Stimulated activated naive CD8-positive, alpha-beta T cell treated with anti-CD3 and anti-CD28 coated beads, Interleukin-15, Interleukin-2, amounts not matched to agents 100 U/mL and 50 U/mL, for 24 hours (primary cell): ENCODE measurements at places on chromosomes 16 and 17.

- DNase-seq = no peak
Observed at GRCh38 chr17:45288825-45289224, 26.9 kb upstream of the SPATA32 start.

DNA sequence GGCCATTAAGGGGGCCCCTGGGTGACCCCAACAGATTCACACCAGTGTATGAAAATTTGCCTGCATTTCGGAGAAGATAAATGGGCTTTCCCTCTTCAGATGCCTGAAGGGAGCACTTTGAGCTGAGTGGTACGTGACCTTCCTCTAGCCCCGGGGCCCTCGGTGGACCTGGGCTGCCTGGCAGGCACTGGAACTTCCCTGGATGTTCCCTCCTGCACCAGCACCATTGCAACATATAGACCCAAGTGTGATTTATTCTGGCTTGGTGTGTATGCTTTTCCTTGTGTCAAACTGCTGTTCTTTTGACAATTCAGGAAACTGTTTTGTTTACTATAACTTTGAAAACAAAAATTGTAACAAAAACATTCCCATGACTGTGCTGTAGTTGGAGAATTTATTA lies 93.8 kb downstream of the TNFRSF13B start:
- no peak for DNase-seq

DNA sequence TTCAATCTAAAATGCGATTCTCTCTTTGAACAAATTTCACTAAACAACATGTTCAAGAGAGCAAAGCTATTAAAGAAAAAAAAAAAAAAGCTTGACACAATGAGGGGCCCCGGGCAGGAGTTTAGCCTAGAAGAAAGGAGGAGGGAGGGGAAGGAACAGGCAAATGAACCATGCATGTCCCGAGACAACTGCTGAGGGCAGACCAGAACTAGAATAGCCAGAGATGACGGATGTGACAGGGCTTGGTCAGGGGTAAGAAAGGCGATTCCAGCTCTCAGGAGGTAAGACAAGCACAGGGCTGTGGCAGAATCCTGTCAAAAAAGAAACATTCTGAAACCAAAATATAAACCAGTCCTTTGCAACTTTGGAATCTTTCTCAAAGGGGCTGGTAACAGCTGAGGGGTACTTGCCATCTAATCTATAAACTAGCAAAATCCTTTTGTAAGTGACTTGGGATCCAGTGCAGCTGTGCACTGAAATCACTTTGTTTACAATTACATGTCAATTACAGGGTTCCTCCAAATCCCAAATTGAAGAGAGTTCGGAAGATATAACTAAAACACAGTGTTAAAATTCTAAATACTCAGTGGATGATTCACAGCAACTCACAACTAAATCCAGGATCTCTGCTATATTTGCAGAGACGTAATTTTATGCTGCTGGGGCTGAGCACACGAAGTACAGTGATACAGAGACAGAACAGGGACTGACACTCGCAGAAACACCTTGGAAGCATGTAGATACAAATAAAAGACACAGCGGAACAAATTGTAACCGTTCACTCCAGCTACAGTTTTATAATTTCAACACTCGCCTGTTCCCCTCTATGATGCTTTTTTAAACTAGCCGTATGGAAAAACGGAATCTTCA lies 567.4 kb upstream of the ZFHX3 start:
- DNase-seq = no peak

DNA sequence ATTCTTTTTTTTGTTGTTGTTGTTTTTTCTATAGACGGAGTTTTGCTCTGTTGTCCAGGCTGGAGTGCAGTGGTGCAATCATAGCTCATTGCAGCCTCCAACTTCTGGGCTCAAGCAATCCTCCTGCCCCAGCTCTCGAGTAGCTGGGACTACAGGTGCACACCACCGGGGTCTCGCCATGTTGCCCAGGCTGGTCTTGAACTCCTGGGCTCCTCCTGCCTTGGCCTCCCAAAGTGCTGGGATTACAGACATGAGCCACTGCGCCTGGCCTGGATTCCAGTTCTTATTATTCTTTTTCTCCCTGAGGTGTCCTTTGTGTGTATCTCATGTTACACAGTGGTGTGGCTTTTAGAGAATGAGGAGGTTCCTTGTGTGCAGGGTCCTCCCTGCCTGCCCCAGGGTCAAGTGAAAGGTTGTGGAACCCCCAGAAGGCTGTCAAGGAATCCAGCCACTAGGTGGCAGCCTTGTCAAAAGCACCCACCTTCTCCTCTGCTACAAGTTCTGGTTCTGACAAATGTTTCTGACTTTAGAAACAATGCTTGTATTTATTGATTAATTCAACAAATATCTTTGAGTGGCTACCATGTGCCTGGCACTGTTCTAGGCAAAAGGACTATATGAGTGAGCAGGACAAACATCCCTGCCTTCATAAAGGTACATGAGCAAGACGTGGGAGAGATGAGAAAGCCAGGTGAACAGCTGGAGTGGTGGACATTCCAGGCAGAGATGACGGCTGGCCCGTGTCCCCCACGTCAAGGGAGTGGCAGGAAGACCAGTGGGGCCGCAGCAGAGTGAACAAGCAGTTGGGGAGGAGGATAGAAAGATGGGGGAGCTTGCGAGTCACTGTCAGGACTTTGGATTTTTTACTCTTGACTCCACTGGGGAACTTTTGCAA lies 112.4 kb downstream of the SPECC1 start:
- peak; percentile 69 for DNase-seq

GRCh38 chr16:19123535-19124178 lies 9.9 kb downstream of the ITPRIPL2 start:
- DNase-seq = no peak

GRCh38 chr17:850851-851763 lies 69.0 kb downstream of the MRM3 start:
- DNase-seq = no peak

DNA sequence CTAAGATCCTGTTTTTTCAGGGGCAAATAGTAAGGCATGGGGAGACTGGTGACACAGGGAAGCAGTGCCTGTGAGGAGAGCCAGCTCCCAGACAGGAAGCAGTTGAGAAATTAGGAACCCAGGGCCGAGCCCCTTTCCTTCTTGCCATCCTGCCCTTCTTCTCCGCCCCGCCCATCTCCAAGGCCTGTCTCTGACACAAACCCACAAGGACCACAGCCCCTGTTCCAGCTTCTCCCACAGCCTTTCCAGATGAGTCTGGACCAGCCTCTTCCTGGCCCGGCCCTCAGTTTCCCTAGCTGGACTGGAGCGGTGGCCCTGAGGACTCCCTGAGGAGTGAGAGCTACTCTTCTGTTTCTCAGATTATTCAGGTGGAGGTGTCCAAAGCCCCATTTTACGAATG lies 9.9 kb downstream of the CCDC102A start:
- no peak for DNase-seq

DNA sequence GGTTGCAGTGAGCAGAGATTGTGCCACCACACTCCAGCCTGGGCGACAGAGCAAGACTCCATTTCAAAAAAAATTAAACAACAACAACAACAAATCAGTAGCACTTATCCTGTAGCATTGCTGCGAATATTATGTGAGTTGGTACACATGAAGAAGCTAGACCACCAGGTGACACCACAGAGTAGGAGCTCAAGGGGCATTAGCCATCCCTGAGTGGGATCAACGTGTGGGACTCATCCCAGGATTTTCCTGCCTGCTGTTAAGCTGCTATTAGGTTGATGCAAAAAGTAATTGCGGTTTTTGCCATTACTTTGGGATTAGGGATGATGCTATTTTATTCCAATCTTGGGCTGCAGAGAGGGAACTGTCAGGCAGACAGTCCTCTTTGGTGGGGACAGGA lies 47.2 kb downstream of the OTOA start:
- DNase-seq = no peak

DNA sequence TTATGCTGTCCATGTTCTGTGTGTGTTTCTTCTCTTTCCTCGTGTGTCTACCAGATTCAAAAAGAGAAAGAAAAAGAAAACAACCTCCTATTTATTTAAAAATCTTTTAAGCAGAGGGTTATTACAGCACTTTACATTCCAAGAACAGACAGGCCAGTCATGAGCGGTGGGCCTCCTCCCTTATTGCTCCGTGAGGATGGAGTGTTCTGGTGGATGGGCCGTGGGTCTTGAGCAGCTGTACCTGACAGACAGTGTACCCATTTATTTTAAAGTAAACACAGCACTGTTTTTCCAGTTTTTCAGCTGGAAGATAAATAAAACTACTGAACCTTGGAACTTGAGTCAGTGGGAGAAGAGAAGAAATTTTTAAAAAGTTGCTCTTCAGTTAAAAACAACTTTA lies 52.4 kb downstream of the WWP2 start:
- no peak for DNase-seq

DNA sequence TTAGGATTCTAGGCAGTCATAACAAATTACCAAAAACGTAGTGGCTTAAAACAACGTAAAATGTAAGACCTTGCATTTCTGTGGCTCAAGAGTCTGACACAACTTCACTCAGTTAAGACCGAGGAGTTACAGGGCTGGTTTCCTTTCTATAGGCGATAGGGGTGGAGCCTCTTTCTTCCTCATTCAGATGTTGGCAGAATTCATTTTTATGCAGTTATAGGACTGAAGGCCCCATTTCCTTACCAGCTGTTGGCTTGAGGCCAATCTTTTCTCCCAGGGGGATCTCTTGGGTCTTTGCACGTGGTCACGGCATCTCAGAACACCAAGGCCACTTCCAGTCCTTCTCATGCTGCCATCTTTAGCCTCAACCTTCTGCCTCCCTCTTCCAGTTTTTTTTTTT lies 145.2 kb downstream of the KCNJ2 start:
- DNase-seq = no peak

GRCh38 chr17:2238432-2239169 lies 65.0 kb downstream of the SMG6 start:
- DNase-seq = no peak

DNA sequence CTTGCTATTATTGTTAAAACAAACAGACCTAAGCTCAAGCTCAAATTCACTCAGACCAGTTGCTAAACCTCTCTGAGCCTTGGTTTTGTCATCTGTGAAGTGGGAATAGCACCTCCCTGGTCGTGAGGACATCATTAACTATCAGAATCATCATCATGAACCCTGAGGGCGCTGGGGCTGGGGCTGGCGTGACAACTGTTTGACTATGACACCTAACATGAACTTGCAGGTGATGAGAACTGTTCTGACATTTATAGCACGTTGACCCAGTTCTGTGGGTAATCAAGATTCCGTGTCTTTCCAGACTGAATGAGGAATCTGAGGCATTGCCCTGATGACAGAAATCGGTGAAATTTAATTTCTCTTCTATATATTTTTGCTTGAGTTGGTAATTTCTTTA lies 71.3 kb upstream of the CDH5 start:
- DNase-seq = no peak

GRCh38 chr17:59466946-59467801 lies 98.2 kb upstream of the DHX40 start:
- DNase-seq = no peak

- no peak for DNase-seq
Observed at GRCh38 chr17:13292291-13292690, 274.5 kb upstream of the ELAC2 start.

DNA sequence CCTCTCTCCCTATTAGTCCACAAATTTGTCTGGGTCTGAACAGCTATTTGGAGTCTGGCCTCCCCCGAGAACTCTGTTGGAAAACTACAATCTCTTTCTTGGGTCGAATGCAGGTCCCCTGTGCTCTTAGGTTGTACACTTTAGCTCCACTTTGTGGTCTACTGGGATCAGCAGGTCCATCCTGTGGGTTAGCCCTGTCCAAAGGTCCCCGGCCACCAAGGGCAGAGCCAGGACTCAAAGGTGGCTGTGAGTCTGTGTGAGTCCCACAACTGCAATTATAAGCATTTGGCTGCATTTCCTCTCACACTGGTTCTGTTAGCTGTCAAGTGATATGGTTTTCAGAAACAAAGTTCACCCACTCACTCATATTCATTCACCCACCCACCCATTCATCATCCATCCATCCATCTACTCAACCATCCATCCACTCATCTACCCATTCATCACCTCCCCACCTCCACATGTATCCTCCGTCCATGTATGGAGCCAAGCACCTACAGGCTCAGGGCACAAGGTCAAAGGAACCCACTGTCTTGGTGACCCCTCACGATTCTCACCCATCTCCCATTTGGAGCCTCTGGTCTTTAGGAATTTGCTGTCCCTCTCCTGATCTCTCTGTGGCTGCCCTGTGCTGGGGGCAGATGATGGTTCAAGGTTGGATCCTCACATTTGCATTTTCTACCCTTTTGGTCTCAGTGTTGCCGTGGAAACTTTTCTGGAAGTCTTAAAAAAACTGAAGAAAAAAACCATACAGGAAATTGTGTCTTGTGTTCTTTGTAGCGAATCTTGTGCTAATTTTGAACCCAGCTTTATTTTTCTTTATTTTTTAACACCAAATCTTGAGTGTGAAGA lies 45.8 kb downstream of the IRF8 start:
- no peak for DNase-seq

- no peak for DNase-seq
Observed at GRCh38 chr17:10992106-10992880, 154.4 kb upstream of the PIRT start.

- no peak for DNase-seq
Observed at GRCh38 chr16:53789137-53789536, 85.2 kb downstream of the FTO start.

- no peak for DNase-seq
Observed at GRCh38 chr17:29346462-29346861, 43.7 kb upstream of the TAOK1 start.

GRCh38 chr17:45406107-45406506 lies 26.6 kb downstream of the ARHGAP27 start:
- no peak for DNase-seq

DNA sequence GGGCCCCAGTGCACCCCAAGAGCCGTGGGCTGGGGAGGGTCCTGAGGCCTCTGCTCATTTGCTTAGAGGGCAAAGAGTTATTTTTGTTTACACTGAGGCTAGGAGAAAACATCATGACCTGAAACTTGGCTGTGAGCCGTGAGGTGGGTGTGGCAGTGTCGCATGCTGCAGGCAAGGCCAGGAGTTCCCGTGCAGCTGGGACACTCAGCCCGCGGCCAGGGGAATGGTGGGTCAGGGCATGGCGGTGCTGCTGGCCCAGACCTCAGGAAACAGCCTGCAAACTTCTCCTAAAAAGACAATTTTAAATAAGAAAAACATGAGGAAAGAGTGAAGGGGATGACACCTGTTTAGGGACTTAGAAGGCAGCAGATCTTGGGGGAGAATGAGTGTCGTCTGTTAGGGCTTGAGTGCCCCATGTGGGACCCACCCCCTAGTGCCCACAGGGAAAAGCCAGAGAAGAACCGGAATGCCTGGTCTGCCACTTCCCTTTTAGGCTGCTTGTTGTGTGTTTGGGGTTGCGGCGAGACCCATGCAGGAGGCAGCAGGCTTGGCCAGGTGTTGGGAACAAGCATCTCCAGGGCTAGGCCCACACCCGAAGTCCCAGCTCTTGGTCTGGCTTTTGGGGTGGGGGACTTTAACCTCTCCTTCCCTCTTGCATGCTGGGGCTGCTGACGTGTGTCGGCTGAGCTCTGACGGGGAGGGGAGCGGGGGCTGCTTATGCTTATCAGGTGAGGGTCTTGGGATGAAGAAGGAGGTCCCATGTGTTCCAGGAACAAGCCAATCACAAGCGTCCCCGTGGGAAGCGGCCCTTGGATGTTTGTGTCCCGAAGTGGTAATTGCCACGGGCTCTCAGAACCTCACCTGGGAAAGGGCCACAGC lies 80.9 kb upstream of the GNG13 start:
- DNase-seq = no peak

GRCh38 chr17:35560703-35561102 lies at the start of gene SLFN14:
Gene SLFN14, minus strand, starts transcription at chr17:35560819. Its CDS starts 2,757 bp downstream, at chr17:35558062.
- no peak for DNase-seq
